CD4-positive, alpha-beta T cell treated with Interleukin-17A for 1 hour (primary cell): ENCODE measurements at places on chromosomes 4 and X.
A peak's percentile ranks its signal among the peaks of the same experiment; 100 is the strongest.

DNA sequence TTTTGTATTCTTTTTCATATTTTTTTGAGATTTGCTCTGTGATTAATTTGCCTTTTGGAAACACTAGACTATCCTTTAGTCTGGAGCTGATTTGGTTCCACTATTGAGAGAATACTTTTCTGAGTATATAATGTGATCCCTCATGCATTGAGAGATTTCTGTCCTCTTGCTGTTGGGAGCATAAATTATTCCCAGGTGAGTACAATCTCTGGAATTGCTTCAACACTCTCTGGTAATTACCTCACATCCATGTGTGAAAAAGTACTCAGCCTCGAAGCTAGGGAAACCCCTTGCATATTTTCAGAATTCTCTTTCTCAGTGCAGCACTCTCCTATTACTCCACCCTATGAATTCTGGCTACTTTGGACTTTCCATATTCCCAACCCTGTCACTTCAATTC lies 550.0 kb downstream of the RAPGEF2 start:
- DNase-seq = no peak

- no peak for DNase-seq
These were observed 4.4 kb upstream of the SOWAHB start for GRCh38 chr4:76902233-76902890.

- no peak for DNase-seq
These were observed 49.5 kb downstream of the SUPT20HL2 start for GRCh38 chrX:24264383-24264782.

- peak; percentile 67 for DNase-seq
These were observed 567 bp downstream of the C4orf46 start for GRCh38 chr4:158670975-158671664.

GRCh38 chrX:56505866-56506265 lies 57.6 kb upstream of the UBQLN2 start:
- DNase-seq = no peak

- no peak for DNase-seq
These were observed 664.8 kb downstream of the PCDH18 start for GRCh38 chr4:136867465-136867864.

DNA sequence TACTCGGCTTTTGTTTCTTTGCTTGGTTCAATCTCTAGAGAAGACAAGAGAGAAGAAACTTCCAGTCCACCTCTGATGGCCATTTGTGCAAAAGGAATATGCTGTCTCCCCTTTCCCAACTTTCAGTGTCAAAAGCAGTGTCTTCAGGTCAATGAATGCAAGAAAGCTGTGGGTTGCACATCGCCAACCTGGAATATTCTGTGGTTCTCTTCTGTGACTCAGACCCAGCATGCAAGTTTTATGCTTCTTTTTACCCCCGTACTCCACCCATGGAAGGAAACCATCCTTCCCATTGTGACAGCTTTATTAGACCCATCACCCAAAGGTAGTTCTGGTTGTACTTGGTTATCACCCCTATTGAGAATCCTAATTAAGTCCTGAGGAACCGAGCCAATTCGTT lies 135.6 kb upstream of the MBNL3 start:
- no peak for DNase-seq

DNA sequence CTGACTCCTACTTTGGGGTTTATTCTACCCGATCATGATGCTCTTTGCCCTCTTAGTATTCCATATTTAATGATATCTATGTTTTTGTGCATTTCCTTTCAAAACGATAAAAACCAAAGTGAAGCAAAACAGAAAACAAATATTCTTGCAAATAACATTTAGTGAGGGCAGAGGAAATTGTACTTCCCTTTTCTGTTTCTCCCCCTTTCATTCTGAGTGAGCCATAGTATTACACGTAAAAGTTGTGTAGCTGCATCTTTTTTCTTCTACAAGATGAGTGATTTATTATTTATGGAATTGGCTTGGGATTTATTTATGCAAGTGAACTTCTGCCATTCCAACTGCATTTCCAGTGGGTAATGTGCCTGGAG lies 109.9 kb downstream of the AFF2 start:
- no peak for DNase-seq

DNA sequence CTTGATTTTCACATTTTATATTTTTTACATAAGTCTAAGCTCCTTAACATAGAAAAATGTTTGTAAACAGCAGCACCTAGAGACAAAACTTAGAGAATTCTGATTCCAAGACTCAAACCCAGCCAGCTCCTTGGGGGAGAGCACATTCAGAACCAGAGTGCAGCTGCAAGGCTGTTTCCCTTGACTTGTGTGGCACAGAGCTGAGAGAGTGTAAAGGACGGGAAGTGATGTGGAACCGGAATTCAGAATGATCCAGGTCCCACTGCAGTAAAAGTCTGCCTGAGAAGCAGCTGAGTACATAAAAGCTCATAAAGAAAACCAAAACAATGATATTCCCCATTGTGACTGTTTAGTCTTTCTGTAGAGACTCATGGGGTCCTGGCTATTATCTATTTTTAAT lies 713.8 kb downstream of the RAB28 start:
- DNase-seq = no peak

- DNase-seq = no peak
These were observed 100.0 kb downstream of the TEX13A start for GRCh38 chrX:105120463-105120862.

GRCh38 chr4:53315300-53315699 lies 50.6 kb downstream of the SCFD2 start:
- DNase-seq = no peak
